ENCODE measurements at places on chromosomes 7 and 10.

DNA sequence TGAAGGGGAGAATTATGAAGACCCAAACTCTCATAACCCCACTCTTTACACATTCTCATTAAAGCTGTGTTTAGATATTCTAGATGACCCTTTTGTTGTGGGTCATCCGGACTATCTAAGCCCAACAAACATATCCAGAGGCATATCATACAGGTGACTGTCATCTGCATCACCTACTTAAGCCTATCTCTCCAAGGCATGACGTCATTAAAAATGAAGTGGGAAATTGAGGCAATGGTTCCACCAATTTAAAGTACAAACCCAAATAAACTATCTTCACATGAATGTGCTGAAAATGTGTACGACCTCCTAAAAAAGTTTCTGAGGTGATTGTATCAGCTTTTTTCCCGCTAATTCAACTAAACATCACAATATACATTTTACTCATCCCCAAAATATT is 4.5 kb upstream of the RALA start:
- DNase-seq, result no peak

- DNase-seq, result no peak
Measured at GRCh38 chr10:119395280-119396007, 147.1 kb downstream of the RGS10 start.

DNA sequence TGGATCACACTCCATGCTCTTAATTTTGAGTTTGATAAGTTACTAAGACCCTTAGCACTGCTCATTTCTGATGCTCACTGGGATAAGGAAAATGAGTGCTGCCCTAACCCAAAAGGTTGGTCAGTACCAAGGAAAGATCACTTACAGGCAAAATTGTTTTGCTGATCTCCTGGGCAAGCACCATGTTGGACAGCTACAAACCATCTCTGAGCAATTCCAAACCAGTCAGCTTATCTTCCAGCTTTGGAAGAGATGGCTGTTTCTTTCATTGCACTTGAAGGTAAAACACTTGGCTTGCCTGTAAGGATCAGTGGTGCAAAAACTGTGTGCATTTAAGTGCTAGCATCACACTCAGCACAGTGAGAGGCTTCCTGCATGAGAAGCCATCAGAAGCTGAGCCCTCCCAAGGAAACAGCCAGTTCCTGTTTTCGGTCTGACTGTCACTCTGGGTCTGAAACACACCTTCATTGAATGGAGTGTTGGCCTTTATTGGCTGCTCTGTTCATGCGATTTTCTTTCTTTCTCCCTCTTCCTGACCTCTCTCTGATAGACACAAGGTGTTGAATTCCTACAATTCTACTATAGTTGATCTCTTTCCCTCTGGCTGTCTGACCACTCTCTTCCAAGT is 126.4 kb upstream of the GHITM start:
- DNase-seq, result no peak

DNA sequence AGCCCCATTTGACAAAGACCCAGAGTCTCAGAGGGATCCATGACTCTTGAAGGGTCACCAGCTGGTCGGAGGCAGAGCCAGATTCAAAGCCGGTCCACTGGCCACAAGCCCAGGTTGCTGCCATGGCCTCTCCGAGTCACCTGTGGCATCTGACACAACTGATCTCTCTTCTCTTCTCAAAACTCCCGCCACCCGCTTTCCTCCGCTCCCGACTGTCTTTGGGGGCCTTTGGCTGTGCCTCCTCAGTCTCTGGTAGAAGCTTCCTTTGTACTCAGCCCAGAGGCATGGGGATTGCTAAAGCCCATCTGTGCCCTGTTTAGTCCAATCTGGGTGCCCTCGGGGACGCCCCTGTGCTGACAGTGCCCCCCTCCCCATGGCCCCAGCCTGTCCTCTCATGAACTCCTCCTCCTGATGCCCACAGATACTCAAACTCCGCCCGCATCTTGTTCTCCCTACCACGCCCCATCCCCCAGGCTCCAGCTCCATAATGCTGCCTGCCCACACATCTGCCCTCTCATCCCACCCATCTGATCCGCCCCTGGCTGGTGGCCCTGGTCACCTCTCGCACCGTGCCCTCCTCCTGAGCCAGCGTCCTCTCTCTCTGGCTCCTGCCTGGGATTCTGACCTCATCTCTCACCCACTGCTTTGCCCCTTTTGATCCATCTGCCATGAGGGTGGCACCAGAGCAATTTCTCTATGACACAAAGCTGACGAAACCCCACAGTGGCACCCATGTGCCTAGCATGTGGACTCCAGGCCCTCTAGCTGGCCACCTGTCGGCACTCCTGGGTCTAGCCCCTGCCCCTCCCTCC is 150.6 kb downstream of the SLIT1 start:
- DNase-seq, result no peak

DNA sequence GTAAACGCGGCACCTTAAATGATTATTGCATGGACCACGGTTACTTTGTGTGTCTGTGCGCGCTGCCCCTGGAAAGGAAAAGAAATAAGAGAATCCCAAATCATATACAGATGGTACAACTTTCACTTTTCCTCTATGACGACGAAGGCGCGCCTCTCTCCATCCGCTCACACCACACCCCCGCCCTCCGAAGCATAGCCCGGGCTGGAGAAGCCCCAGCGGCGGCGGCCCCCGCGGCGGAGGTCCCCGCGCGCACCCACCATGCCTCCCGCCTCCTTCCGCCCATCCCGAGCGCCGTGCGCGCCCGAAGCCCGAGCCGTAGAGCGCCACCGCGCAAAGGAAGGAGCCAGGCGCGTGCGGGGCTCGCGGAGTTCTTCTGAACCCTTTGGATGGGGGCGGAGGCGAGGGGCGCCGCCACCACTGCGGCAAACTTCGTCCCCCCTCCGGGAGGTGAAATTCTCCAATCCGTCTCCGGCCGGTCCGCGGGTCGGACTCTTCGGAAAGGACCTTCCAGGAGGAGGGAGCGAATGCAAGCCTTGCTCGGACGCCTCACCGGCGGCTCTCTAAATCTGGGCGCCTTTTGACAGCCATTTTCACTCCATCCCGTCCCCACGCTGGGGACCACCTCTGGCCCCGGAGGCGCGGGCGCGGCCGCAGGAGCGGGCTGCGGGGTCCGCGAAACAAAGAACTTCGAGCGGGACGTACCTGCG is 588 bp downstream of the GLI3 start:
- no peak for DNase-seq

GRCh38 chr7:134355927-134356326 is 39.2 kb upstream of the SLC35B4 start:
- no peak for DNase-seq

- DNase-seq, result no peak
Measured at GRCh38 chr7:28955356-28955717, 2.8 kb downstream of the TRIL start.

- no peak for DNase-seq
Measured at GRCh38 chr10:86019141-86019540, 347.5 kb downstream of the GRID1 start.

DNA sequence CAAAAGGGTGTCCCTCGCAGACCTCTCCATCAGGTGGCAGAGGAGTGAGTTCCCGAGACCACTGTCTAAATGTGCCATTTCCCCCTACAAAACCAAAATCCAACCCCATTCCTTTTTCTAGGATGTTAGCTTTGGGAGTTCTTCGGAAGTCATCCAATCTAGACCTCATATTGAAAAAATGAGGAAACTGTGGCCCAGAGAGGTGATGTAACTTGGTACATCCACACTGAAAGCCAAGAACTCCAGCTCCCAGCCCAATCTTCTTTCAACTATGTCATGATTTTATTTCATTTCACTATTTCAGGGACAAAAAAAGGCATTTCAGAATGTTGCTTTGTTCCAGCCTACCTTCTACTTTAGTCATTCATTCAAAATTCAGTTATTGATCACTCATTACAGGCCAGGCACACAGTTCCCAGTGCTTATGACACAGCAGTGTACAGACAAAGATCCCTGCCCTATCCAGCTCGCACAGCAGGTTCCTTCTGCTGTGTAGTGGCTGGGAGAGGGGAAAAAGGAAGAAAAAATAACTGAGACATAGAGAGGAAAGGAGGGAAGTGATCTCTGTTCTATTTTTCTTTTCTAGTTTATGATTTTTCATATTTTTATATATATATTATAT is 35.8 kb downstream of the SCRN1 start:
- DNase-seq, result no peak

DNA sequence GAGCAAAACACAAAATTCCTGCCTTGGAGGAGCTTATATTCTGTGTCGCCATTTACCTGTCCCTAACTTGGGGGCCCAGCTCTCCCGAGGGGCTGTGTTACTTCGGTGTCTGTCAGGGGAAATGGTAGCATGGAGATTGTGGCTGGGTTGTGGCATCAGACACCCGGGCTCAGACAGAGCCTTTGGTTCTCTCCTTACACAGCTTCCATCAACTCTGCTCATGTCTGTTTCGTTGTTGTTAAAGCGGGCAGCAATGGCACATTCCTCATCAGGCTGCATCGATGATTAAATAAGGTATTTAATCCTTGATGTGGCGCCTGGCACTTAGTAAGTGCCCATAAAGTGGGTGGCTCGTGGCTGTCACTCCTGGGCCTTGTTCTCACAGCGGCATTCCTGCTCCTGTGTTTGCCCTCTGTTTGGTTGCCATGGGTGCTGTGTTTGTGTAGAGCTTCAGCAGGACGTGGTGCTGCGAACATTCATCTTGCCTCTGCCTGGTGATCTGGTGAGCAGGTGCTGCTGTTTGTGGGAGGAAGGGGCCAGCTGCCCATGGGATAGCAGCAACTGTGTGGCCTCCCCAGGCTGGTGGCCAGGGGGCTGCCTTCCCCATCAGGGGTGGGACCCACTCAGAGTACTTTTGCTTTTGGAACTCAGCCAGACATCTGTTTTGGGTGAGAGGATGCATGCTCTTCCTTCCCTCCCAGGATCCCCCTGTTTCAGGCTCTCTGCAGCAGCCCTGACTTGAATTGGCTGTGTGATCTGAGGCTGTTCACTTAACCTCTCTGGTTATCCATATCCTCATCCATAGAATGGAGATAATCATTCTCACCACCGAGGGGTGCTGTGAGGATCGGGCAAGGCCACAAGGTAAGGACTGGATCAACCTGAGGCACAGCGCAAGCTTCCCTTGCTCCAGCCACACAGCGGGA is 207.2 kb upstream of the SVIL start:
- DNase-seq, result no peak

DNA sequence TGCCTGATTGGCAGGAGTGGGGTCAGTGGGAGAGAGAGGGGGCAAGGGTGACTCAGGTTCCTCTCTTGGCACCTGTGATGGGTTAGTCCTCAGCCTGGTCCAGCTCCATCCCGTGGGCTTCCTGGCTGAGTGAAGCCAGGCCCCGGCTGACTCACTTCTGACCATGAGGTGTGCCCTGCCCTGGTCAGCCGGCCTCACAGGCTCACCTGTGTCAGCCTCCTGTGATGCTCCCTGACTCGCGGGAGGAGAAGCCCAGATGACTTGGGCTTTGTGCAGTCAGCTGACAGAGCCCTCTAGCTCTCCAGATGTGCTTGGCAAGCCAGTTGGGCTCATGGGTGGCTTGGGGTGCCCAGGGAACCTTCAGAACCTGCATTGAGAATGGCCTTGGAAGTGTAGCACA is 16.0 kb upstream of the PPIF start:
- DNase-seq, result no peak

GRCh38 chr7:78090616-78091015 is 292.0 kb downstream of the PHTF2 start:
- DNase-seq, result no peak

- no peak for DNase-seq
Measured at GRCh38 chr10:132249824-132250375, 57.9 kb downstream of the STK32C start.

DNA sequence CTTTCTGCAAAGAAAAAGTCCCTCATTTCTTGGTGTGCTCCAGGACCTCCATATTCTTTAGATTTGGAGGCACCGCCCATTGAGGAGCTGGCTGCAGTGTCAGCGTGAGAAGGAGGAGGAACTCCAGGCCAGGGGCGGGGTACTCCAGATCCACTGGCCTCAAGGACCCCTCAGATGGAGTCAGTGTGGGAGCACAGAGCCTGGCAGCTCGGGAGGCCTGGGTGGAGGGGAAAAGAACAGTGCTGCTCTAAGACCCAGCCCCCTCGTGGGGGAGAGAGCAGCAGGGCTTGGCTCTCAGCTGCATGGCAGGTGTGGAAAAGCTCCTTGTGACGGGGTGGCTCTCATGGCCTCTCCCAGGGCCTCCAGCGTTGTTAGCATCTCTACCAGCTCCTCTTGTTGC is 70.5 kb downstream of the ITGB1 start:
- no peak for DNase-seq

GRCh38 chr7:134016223-134016941 is 110.8 kb upstream of the LRGUK start:
- no peak for DNase-seq

DNA sequence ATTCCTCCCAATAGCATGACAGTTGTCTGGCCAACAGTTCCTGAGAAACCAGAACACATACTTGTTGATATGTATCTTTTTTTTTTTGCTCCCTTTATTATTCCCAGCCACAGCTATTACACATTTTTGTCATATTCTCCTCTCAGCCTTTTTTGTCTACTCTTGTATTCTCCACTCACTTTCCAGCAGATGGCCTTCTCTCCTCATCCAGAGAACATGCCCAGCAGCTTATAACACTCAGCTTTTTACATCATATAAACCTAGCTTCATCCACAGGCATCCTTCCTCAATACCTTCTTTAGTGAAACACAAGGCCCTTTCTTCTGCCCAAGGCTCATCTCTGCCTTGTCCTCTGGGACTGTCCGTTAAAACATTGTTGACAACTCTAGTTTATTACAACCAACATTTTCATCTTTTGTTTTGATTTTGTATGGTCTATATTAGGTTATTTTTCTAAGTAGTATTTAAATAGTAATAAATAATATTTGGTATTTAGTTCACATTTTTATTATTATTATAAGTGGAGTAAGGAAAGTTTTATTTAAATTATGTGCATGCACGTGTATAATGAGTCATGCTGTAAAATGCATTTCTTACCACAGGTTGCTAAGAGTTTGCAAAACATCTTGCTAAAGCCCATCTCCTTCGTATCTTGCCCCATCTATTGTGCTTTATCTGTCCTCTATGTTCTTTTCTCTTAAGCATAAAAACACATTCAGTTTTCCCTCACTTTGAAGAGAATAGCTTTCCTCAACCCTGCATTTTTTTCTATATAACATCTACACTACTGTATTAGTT is 101.5 kb downstream of the ORC5 start:
- DNase-seq, result no peak

- DNase-seq, result no peak
Measured at GRCh38 chr7:155585951-155586350, 39.6 kb upstream of the CNPY1 start.

GRCh38 chr7:78355834-78356233 is 557.3 kb downstream of the PHTF2 start:
- DNase-seq, result no peak

GRCh38 chr10:125116041-125116649 is 44.2 kb downstream of the CTBP2 start:
- no peak for DNase-seq

- DNase-seq, result no peak
Measured at GRCh38 chr10:44922021-44922420, 10.9 kb downstream of the TMEM72 start.

DNA sequence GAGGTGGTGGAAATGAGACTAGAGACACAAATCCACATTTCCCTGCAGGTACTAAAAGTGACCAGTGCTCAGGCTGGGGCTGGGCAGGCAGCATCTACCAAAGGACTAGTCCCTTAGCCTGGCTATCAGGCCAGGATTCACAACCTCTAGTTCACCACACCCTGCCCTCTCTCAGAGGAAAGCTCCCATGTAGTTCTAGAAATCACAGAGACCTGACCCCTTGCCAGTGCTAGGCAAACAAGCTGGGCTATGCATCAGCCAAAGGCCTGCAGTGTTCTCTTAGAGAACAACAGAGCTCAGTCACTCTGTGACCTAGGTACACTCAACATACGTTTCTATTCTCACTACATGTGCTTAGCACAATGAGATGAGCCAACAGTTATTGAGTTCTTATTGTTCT is 26.7 kb upstream of the LRRC4 start:
- no peak for DNase-seq

Data from stimulated activated CD8-positive, alpha-beta memory T cell treated with anti-CD3 and anti-CD28 coated beads, Interleukin-15, amount 100 ng/mL, for 4 hours (primary cell).